ENCODE measurements at places on chromosomes 1 and 21.

- no peak for DNase-seq
These were observed 8.7 kb downstream of the NPHP4 start for GRCh38 chr1:5983361-5984103.

GRCh38 chr21:31857096-31857495 lies 15.7 kb upstream of the HUNK start:
- DNase-seq: no peak

DNA sequence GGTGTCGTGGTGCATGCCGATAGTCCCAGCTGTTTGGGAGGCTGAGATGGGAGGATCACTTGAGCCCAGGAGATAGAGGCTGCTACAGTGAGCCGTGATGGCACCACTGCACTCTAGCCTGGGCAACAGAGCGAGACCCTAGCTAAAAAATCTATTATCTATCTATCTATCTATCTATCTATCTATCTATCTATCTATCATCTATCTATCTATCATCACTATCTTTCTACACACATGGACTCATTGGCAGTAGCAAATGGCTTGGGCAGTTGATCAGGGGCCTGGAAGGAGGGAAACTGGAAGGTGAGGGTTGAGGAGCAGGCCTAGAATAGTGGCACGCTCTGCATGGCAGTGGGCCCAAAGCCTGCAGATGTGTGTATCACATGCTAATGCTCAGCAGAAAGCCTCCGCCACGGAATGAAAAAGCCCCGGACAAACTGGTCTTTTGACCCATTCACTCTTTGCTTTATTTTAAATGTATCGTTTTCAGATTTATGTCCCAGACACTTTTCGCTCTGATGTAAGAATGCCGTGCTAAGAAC lies 7.3 kb upstream of the HUNK start:
- DNase-seq: no peak

DNA sequence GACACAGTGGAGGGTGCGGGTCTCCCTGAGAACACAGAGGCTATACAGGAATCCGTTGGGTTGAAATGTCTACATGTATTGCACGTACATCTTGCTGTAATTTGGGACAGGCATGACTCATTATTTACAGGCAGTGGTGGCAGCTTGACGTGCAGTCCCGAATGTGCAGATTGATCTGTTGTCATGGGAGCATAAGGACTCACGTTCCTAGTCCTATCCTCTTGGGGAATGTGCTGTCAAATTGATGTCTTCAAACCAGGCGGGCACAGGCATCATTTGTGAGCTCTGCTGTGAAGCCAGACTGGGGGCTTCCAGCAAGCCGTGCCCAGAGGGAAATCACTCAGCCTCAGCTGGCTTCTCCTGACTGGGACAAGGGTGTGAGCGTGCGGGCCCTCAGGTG lies 40.5 kb downstream of the S100B start:
- DNase-seq: peak; percentile 4

GRCh38 chr1:87956072-87956471 lies 627.4 kb downstream of the LMO4 start:
- DNase-seq: no peak

DNA sequence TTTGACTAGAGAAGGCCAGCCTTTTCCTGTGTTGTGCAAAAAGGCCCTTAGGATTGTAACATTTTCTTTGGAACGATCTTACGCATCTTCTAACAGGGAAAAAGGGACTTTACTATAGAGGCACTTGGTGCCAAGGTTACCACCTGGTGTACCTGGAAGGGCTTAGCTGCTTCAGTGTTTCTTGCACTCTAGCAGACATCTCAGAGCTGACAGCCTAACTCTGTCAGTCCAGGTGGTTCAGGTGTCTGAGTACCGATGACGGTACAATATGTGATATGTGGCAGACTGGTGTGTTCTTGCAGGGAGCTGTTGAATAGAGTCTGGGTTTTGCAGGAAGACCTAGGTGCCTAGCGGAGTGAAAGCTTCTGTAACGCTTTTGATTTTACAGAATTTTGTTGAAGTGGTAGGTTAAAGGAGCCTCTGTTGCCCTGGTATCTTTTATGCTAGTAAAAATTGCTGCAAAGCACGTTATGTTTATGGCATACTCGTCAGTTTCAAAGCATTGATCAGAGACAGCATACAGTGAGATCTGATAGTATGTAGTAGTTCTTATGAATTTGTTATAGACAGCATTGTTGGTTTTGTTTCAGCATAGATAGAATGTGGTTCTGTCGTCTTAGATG lies 1.4 kb downstream of the MAGI3 start:
- no peak for DNase-seq

GRCh38 chr1:76807543-76808260 lies 59.6 kb upstream of the ST6GALNAC5 start:
- DNase-seq: no peak

- no peak for DNase-seq
These were observed 34.4 kb downstream of the HSD3B1 start for GRCh38 chr1:119541389-119541788.

DNA sequence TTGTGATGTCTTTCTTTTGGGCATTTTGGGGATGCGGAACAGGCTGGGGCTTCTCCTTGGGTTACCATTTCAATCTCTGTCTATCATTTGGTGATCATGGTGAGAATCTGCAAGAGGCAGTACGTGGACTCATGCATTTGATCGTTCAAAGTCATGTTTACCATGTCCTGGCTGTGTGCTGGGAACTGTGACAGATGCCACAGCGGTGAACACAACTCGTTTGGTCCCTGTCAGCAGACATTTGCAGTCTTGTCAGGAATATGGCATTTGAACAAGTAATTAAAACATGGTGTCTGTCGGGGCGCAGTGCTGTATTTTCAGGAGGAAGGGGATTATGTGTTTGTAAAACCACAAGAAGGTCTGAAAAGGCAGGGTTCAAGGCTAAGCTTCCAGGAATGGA lies 103.3 kb upstream of the IGSF21 start:
- no peak for DNase-seq

GRCh38 chr1:183543619-183544204 lies 46.5 kb downstream of the NCF2 start:
- no peak for DNase-seq

- DNase-seq: no peak
These were observed 438.7 kb downstream of the PRDM2 start for GRCh38 chr1:14138687-14139086.

DNA sequence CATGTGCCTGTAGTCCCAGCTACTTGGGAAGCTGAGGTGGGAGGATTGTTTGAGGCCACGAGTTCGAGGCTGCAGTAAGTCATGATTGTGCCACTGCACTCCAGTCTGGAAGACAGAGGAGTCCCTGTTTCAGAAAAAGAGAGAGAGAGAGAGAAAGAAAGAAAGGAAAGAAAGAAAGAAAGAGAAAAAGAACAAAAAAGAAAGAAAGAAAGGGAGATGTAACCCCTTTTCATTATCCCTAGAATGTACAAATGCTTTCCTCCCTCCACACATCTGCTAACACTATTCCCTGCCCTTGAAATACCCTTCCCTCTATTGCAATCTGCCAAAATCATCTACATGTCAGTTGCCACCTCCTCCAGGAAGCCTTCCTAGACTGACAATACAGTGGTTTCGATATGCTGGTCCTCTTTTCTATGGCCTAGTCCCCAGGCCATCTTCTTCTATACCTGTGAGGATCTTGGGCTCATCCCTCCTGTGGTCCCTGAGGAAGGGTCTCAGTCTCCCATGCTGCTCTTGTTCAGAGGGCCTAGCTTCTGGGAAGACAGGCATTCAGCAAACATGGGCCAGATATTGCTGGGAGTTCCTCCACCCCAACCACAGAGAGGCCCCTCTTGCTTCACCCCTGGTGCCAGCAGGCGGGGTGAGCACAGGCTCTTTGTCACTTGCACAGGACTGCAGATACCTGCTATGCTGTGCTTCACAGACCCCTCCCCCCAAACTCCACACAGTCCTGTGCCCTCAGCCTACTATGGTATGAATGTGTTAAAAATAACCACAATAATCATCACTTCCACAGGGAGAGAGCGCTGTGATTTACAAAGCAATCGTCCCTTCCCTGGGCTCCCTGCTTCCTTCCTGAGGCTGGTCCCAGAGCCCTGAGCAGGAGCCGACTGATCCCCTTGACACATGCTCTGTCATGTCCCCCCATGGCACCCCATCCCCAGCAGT lies 14.1 kb downstream of the ADGRB2 start:
- no peak for DNase-seq

GRCh38 chr1:58815686-58816071 lies 31.8 kb upstream of the JUN start:
- DNase-seq: no peak

GRCh38 chr1:115137191-115137590 lies 47.9 kb upstream of the TSPAN2 start:
- no peak for DNase-seq

GRCh38 chr1:23537296-23537973 lies 6.4 kb upstream of the E2F2 start:
- DNase-seq: no peak

- DNase-seq: no peak
These were observed 420.9 kb downstream of the PRDM2 start for GRCh38 chr1:14120895-14121294.

- DNase-seq: no peak
These were observed 43.4 kb downstream of the LTN1 start for GRCh38 chr21:28949318-28949717.

GRCh38 chr1:110059133-110059863 lies 11.2 kb downstream of the ALX3 start:
- no peak for DNase-seq

GRCh38 chr1:11417162-11417561 lies 61.8 kb upstream of the DISP3 start:
- no peak for DNase-seq

DNA sequence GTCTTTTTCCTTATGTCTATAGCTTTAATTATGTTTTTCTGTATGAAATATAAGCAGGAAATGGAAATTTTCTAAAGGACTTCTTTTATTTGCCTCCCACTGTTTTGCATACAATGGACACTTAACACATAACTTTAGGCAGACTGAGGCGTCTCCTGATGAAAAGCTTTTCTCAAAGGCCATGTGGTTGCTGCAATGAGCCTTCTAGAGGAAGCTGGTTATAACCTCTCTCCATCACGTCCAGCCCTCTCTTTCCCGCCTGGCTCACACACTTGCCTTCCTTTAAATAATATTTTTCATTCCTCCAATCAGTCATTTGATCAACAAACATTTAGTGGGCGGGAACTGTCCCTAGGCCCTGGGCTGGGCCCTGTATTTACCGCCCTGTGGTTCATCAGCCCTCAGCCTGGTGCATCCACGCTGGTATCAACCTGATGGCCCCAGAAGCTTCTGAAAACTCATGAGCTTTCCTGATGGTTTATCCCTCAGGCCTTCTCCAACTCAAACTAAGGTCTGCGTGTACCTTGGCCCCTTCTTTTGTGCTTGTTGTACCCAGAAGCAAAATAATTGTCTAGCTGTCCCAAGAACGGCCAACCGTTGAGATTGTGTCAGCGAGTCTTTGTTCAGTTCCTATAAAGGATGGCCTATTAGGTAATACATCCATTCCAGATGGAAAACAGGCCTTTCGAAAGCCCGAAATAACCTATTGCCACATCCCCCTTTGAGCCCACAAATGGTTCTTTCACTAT lies 75.3 kb upstream of the LYST start:
- no peak for DNase-seq

DNA sequence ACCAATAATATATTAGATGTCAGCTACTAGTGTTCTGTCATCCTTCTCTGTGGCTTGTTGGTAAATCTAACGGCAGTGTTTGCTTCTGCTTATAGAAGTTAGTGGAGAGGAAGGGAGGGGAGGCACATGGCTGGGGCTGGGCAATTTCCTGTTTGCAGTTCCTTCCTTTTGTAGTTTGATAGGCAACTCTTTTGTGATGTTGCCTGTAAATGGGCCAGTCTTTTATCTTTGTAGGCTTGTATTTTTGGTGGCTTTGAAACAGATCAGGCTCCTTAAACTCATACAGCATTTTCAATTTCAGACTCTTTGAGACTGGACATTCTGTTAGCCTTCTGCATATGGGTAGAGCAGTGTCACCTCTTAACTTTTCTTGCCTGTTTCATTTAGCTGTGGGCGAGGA lies 48.1 kb downstream of the CDC14A start:
- no peak for DNase-seq

GRCh38 chr1:76864383-76864782 lies 2.9 kb upstream of the ST6GALNAC5 start:
- DNase-seq: no peak

- no peak for DNase-seq
These were observed 190.2 kb upstream of the NR5A2 start for GRCh38 chr1:199837321-199837720.

GRCh38 chr1:48878191-48878940 lies 101.7 kb upstream of the BEND5 start:
- DNase-seq: no peak

DNA sequence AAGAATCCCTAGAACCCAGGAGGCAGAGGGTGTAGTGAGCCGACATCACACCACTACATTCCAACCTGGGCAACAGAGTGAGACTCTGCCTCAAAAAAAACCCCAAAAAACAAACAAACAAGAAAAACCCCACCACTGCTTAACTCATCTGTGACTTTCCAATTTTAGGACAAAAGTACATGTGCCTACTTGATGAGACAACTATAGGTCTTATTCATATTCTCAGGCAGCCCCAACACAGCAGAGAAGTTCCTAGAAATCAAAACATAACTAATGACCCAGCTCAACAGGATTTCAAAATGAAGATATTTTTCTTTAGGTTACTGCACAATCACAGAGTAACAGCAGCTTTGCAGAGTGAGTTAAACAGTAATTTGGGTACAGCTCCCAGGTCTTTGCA lies 26.4 kb downstream of the TIAM1 start:
- DNase-seq: no peak

DNA sequence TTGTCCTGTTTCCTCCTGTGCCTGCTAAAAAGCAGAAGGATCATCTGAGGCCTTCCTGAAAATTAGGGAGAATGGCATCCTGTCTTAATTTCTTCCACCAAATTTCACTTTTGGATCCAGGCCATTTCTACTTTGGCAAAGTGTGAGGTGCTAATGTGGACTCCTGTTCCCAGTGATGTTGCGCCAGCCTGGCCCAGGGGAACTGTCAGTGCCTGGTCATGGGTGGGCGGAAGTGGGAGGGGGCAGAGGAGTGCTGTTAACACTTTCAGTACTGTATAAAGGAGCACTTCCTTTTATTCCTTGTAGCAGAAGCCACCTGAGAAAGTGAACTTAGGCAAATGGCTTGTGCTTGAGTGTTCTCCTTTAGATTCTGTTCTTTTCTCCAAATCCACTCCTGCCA lies 19.9 kb downstream of the ELAPOR1 start:
- no peak for DNase-seq

DNA sequence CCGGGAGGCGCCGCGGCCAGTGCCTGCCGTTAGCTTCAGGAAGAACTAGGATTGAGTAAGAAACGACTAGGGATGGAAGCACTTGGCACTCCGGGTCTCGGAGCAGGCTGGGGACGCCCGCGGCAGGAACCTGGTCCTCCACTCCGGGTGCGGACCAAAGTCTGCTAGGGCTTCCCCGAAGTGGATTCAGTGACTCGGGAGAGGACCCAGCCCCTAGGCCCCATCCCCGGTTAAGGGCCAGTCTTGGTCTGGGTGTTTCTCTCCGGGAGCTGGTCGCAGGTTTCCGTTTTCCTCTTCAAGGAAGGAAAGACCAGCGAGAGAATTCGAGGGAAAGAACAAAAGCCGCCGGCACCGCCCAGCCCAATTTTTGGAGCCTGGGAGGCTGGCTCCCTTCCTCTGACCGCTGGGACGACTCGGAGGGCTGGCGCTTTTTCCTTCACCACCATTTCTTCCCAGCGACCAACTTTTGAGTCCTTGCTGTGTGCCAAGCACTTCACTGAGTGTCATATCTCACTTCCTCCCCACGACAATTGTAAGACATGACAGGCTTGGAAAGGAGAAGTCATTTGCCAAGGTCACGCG lies 16.8 kb upstream of the STMN1 start:
- no peak for DNase-seq
